ENCODE measurements at places on chromosomes 2 and 18.

GRCh38 chr2:86383844-86384243, 46.4 kb upstream of the REEP1 start:
- peak; percentile 20 for DNase-seq

DNA sequence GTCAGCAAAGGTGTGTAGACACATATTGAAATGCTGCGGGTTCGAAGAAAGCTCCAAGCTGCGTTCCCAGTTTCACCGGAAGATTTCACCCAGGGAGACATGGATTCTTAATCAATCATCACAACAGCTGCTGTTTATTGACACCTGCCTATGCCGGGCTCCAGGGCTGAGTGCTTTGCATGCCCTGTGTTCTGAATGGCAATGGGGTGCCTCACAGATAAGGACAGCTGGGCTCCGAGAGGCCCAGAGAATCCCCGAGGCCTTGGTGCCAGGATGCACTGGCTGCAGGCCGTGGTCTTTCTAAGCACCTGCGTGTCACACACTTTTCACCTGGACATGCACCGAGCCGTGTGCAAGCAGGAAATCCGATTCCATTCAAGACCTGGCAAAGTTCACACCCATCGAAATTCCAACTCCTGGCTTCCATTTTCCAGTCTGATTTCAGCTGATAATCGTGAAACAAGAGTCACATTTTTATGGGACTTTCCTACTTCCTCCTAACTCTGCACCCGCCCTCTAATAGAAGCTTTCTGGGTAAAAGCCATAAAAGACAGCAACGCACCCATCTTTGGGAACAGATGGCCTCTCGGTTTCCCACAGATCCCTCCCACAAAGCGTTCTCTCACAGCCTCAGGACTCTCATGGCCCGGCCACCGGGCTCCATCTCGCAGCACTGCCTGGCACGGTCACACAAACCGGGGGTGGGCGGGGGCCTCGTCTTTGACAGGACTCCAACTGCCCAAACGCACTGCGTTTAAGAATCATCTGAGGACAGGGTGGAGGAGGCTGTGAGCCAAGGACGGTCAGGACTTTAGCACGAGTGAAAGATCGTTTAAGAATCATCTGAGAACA, 245.6 kb upstream of the SALL3 start:
- DNase-seq, result no peak

DNA sequence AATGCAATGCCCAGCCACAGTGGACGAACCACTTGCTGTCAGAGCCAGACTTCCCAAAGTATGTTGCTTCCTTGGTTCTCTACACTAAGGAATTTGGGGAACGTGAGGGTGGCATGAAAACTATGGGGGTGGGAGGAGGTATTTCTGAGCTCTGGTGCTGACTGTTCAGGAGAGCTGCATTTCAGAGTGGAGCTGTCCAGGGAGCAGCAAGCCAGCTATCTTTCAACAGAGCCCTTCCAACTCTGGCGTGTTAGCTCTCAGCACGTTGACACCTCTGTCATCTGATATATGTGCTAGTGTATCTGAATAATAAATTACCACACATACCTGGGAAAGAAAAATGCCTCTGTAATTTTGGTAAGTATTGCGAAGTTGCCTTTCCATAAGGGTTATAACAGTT, 66.1 kb downstream of the SAP130 start:
- no peak for DNase-seq

DNA sequence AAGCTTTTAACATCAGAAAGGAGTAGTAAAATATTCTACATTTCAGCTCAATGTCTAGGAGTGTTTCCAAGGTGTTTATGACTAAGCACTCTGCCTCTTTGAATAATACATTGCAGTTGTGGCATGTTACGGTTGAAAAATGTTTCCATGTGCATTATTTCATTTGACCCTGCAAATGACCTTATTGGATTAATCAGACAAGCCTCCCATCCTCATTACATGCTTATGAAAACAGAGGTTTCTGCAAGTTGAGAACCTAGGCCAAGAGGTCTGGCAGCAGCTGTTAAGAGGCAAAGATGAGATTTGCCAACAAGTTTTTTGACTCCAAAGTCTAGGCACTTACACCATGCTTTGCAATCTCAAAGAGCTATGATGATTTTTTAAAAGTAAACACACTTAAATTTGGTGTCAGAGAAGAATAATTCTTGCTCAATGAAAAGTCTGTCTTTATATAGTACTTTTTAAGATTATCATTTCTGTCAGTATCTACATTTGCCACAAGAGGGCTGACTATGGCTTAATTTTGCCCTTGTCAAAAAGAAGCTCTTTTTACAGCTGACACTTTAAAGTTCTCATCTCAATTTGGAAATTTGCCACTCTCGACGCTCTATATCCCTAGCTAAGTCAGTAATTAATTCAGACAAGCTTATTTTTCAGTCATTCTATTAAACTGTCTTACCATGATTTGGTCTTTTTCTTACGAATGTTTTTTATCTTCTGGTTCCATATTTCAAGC, 260.6 kb downstream of the PAX3 start:
- DNase-seq, result no peak

- no peak for DNase-seq
Measured at GRCh38 chr2:174335988-174336500, 1.3 kb downstream of the SP9 start.

DNA sequence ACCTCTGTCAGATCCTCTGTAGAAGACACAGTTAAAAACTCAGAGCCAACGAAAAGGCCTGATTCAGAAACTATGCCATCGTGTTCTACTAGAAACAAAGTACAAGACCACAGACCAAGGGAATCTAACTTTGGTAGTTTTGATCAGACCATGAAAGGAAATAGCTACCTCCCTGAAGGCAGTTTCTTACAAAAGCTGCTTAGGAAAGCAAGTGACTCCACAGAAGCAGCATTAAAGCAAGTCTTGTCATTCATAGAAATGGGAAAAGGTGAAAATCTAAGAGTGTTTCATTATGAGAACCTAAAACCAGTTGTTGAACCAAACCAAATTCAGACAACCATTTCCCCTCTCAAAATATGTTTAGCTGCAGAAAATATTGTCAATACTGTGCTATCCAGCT, 58.2 kb downstream of the FSIP2 start:
- no peak for DNase-seq

- no peak for DNase-seq
Measured at GRCh38 chr18:74937291-74937690, 271.6 kb downstream of the PTGR3 start.

DNA sequence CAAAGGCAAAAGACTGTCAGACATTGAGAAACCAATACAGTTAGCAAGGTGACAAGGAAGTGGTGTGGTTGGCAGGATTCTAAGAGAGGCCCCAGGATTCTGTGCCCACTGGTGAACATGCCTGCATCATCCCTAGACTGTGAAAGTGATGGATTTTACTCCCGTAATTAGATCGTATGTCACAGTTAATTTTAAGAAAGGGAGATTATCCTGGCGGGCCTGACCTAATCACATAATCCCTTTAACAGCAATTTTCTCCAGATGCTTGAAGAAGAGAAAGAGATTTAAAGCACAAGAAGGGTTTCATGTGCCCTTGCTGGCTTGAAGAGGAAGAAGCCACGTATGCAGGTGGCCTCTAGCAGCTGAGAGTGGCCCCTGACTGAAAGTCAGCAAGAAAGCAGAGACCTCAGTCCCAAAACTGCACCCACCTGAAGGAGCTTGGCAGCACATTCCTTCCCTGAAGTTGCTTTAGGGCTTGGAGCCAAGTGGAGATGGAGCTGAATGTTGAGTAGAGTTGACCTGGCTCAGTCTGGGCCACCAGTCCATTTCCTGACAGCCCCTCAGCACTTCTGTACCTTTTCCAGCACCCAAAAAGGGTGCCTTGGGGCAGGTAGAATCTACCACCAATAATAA, 49.1 kb downstream of the GTF3C3 start:
- DNase-seq, result no peak

DNA sequence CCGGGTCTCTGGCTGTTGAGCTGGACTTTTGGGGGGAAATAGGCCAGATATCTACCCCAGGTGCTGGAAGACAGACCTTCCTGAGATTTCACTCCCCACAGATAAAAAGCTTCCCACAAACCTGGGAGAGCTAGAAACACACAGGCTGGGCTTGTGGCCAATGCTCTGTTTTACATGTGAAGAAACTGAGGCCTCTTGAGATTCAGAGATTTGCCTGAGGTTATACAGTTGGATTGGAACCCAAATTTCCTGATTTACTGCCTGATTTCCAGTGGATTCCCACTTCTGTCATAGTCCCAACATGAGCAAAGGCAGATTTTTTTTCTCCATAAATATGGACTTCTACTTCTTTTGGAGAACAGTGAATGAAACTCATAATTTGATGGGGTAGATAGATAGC, 360.2 kb downstream of the SETBP1 start:
- DNase-seq, result no peak

- peak; percentile 20 for DNase-seq
Measured at GRCh38 chr2:227010433-227010832, 153.6 kb downstream of the COL4A4 start.

DNA sequence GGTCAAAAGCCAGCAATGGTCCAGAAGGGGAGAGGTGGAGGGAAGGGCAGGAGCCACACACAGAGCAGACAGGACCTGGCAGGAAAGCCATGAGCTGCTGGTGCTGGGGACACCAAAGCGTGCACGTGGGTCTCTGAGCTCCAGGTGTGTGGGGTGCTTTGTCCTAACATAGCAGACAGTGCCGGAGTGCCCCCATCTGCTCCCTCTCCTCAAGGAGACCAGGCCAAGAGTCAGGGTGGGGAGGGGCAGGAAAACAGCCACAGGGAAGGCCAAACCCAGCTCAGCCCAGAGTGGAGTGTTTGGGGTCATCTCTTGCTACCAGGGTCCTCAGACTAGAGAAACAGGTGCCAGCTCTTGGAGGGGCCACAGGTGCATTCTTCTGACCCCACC, 4.2 kb upstream of the GPC1 start:
- DNase-seq, result no peak

DNA sequence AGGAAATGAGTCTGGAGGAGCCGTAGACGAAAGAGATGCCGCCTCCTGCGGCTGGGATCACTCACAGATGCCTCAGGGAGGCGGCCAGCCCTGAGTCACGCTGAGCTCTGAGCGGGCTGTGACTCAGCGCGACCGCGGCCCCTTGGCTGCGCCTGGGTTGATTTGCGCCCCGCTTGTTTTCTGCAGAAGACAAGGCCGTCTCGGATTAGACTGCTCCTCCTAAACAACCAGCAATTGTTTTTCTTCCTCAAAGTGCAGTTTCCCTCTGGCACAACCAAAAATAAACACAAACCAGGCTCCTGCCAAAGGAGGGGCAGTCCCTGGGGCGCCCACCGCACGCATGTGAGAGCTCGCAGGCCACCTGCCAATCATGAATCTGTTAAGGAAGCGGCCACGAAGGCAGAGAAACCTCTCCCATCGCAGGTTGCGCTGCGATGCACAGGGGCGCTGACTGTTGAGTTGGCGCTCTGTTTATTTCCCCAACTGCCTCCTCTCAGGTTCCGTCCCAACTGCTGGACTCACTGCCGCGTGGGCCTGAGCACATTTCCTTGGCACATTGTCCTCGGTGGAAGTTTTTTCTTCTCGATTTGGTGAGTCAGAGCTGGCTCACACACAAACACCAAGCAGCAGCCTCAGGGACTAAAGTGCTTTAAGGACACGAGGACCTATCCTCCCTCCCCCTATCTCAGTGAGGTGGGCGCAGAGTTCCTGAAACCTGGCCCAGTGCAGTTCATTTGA, 85.2 kb upstream of the NDUFV2 start:
- DNase-seq, result peak; percentile 92

- no peak for DNase-seq
Measured at GRCh38 chr2:196653843-196654242, 14.3 kb downstream of the CCDC150 start.

GRCh38 chr2:138499684-138500083, 1.9 kb upstream of the SPOPL start:
- DNase-seq, result no peak

- DNase-seq, result no peak
Measured at GRCh38 chr2:206585335-206585734, 57.0 kb upstream of the FAM237A start.

DNA sequence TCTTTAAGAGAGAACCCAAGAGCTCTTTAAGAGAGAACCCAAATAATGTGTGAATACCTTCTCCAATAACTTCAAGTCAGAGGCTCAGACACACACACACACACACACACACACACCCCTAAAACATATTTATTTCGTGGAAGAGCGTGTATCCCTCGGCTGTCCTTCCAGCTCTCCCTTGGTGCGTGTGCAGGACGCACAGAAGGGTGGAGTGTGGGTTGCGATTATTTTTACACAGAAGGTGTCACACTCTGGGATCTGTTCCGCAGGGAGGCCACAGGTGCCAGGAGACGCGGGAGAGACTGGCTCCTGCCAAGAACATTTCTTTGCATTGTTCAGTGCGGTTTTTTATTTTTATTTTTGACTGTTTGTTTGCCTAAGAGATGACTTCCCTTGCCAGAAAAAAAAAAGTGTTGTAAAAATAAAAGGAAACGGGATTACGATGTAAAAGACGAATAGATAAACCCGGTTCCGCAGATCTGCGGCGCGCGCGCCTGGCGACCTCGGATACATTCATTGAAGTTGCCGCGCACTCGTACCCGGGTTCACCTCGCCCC, 47.3 kb upstream of the ATP6V1B1 start:
- DNase-seq, result no peak

DNA sequence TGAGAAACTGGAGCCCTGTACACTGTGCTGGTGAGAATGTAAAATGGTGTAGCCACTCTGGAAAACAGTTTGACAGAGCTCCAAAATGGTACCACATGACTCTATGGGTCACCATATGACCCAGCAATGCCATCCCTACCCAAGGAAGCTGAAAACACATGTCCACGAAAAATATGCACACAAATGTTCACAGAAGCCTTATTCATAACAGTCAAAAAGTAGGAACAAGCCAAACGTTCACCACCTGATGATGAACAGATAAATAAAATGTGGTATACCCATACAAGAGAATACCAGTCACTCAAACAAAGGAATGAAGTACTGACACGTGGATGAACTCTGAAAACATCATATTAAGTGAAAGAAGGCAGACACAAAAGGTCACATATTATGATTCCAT, 4.6 kb downstream of the AFG3L2 start:
- DNase-seq, result no peak

- DNase-seq, result no peak
Measured at GRCh38 chr2:98778741-98779483, 48.0 kb upstream of the MGAT4A start.

- no peak for DNase-seq
Measured at GRCh38 chr2:113937501-113937900, 47.6 kb downstream of the ACTR3 start.

GRCh38 chr2:96930351-96931010, 55.9 kb downstream of the FAM178B start:
- DNase-seq, result no peak

Measured in AG08396 (cell line).